Amniotic stem cell (primary cell): ENCODE measurements at places on chromosomes 11 and 22.

GRCh38 chr11:3074912-3075589, 17.8 kb upstream of the CARS1 start:
- no peak for DNase-seq

DNA sequence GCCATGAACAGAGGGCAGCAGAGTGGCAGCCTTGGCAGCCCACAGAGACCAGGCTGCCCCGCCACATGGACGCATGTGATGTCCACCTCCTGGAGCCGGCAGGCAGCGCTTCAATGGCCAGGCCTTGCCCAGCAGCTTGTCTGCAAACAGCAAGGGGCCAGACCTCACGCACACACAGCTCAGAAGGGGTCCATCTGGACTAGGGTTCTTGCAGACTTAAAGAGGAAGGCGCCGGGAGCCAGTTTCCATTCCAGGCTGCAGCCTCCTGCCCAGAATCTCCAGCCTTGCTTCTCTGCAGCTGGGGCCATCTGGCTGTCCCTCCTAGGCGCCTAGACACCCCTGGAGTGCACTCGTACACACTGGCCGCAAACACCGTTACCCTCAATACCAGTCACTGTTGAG, 91.9 kb upstream of the TMEM45B start:
- DNase-seq, result no peak

- peak; percentile 42 for DNase-seq
Measured at GRCh38 chr22:37051391-37052385, at the start of gene KCTD17. Gene KCTD17, plus strand, starts transcription at chr22:37051742. Its CDS starts 19 bp downstream, at chr22:37051761.

DNA sequence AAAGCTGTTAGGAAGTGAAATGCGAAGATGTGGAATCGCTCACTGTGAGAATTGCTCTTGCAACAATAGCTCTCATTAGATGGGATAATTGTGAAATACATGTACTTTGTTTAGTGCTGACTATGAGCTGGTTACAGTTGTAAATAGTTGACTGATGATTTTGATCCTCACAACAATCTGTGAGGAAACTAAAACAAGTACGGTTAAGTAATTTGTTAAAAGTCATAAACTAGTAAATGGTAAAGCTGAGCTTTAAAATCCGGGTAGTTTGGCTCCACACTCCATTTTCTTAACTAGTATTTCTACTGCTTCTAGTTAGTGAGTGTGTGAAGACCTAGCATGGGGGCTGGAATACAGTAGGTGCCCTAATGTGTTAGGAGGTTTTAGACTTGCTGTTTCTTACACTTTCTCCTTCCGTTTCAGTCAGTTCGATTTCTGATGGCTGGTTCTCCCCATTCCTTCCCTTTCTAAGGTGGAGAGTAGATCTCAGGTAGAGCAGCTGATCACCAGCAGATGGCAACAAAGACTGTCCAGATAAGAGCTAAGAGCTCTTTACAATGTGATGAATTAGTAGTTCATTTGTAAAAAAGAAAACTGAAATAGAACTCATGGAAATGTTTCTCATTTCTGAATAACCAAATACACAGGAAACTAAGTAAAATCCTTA, 16.3 kb upstream of the CYP2R1 start:
- DNase-seq, result peak; percentile 23

DNA sequence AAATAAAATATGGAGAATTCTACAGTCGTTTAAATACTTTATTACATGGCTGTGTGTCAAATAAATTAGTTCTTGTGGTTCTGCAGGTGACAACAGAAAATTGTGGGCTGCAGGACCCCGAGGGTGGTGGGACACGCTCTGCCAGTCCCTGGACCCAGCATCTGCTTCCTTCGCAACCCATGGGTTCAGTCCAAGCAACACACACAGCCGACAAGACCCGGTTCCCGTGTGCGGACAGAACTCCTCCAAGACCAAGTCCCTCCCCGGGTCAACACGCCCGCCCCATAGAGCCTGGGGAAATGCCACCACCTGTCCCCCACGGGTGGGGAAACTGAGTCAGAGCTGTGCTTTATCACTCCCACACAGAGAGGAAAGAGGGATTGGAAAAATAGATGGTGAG, 238.9 kb downstream of the BRD1 start:
- no peak for DNase-seq

DNA sequence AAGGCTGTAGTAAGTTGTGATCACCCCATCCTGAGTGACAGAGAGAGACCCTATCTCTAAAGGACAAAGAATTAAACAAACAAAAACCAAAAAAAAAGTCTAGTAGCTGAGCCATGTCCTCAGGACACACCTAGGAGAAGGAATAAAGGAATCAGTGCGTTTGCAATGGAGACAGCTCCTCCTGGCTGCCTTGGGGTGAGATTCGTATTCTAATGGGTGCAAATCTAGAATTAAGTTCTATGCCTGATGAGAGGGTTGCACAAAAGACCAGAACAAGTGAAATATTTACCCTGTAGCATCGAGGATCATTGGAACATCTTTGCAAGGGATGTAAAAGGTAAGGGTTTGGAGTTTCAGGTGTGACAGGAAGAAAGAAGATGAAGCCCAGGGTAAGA, 70.3 kb upstream of the BMAL1 start:
- DNase-seq, result no peak

- no peak for DNase-seq
Measured at GRCh38 chr11:69567951-69568808, 72.8 kb upstream of the CCND1 start.

DNA sequence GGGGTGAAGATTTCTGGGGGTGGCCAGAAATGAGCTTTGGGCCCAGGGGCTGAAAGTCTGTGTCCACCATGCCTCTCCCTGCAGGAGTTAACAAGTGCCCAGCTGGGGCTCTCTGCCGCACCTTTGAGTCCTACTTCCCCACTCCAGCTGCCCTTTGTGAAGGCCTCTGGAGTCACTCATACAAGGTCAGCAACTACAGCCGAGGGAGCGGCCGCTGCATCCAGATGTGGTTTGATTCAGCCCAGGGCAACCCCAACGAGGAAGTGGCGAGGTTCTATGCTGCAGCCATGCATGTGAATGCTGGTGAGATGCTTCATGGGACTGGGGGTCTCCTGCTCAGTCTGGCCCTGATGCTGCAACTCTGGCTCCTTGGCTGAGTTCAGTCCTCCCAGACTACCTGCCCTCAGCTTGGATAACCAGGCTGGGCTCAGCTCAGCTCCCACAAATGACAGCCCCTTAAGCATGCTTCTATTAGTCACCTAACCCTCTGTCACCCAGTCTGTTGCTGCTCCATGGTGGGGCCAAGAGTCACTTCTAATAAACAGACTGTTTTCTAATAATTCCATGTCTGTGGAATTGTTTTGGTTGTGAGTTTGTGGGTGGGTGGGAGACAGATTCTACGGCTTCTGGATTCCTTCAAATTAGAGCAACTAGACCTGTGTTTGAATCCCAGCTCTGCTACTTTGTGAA, 3.0 kb upstream of the INPPL1 start:
- DNase-seq, result no peak

DNA sequence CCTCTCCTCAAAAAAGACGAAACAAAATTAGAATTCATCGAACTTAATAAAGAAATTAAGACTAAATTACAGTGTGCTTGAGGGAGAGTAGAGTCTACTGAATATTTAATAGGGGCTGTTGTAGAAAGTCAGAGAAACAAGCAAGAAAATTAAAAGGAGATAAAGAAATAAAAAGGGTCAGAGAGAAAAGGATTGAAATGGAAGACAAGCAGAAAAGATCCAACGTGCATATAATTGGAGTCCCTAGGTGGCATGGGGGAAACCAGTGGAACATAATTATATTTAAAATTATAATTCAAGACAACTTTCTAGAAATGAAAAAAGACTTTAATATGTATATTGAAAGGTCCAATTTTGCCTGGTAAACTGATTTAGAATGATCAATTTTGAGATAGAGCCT, 74.3 kb downstream of the ACER3 start:
- DNase-seq, result no peak

DNA sequence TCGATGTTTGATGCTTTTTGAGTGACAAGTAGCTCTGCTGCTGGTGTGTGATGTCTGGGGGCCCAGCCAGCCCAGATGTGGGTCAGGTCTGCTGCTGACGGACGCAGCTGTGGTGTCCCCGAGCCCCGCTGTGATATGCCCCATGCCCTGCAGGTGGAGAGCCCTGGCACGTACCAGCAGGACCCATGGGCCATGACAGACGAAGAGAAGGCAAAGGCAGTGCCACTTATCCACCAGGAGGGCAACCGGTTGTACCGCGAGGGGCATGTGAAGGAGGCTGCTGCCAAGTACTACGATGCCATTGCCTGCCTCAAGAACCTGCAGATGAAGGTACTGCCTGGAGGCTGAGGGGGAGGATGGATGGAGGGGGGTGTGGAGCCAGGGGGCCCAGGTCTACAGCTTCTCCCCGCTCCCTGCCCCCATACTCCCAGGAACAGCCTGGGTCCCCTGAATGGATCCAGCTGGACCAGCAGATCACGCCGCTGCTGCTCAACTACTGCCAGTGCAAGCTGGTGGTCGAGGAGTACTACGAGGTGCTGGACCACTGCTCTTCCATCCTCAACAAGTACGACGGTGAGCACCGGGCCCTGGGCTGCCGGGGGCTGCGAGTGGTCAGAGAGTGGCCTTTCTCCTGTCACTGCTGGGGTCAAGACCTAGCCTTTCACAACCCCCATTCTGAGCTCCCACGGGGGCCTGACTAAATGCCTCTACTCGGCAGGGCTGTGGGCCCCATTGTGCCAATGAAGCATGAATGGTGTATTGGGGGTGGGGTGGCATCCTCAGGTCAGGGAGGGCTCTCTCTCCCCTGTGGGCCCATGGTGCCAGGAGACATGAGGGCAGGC, 7.3 kb downstream of the AIP start:
- DNase-seq, result no peak

DNA sequence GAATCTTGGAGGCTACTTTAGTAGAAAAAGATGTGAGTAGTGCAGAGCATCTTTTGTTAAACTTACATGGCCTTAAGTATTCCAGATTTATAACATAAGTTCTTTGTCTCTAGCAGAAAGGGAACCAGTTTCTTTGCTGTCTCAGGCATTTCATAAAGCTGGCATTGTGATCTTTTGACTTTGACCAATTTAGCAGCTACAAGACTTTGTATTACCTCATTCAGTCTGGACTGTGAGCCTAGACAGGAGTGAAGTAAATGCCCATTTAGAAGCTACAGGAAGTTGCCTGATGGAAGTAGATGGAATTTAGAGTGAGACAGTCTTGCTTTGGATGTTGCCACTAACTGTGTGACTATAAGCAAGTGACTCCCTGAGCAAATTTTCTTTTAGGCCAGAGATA, 25.7 kb upstream of the GLYAT start:
- DNase-seq, result no peak

- DNase-seq, result no peak
Measured at GRCh38 chr11:7353100-7353499, 101.4 kb downstream of the SYT9 start.

DNA sequence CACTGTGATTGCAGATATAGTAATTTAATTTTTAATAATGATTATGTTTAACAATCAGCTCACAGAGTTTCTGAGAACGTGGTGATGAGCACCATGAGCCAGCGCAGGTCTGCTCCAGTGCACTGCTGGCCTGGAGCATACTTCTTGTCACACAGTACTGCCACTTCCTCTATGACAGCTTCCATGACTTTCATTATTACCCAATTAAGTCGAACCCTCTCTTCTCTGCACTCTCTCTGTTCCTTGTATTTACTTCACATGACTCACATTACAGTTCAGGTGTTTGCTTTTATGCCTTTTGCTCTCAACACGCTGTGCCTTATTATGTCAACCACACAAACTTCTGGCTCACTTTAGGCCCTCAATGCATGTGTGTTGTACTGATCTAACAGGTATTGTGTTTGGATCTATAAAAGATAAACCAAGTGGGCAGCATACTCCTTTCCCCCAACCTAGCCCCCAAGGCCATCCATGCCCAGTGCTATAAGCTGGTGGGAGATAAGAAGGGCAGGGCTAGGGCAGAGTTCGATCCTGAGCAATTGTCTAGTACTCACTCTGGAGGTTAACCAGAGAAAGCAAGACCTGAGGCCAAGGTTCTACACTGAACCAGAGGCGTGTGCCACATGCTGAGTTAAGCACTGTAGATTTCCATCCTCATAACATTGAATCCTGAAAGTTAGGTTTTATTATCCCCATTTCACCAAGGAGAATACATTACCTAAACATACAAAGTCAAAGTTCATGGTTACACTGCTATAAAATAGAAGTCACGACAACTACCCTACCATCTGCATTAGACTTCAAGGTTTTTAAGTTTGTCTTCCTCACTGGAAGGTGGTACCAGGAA, 356.5 kb downstream of the INSC start:
- no peak for DNase-seq

- no peak for DNase-seq
Measured at GRCh38 chr22:20741008-20741633, 32.8 kb upstream of the SERPIND1 start.
